ACHN (cell line): ENCODE measurements at places on chromosomes 1 and 21.

DNA sequence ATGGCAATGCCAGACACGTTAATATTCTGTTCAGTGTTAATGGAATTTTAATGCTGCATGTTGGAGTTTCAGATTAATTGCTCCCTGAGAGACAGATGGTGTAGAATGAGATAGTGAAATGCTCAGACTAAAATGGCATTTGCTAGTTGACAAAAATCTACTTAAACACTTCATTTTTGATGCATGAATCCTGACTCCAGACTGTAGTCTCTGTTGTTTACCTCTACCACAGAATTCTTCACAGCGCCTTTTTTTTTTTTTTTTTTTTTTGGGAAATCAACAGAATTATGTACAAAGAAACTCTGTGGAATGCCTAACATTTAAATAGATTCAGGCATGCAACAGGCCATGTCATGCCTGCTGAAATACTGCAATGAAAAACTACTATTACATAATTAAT is 111.3 kb downstream of the PLPPR5 start:
- no peak for DNase-seq

GRCh38 chr1:203065986-203066385 is 19.8 kb downstream of the MYOG start:
- no peak for DNase-seq

GRCh38 chr21:41640748-41641509 is 125.9 kb downstream of the RIPK4 start:
- no peak for DNase-seq

DNA sequence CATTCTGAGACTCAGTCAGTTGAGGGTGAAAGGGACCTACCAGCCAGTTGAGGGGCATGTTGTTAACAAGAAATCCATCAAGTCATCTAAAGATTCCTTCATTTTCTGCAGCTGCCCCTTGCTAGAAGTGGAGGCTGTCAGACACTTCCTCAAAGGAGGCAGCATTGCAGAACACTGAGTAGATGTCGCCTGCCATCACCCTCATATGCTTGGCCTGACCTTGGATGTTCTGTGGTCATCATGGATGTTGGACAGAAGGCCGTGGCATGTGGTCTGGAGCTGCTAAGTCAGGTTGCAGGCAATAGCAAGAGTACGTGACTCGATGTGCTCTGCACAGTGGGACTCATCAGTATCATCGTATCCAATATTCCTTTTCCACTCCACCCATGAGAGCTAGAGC is 70.6 kb downstream of the GATAD2B start:
- no peak for DNase-seq

DNA sequence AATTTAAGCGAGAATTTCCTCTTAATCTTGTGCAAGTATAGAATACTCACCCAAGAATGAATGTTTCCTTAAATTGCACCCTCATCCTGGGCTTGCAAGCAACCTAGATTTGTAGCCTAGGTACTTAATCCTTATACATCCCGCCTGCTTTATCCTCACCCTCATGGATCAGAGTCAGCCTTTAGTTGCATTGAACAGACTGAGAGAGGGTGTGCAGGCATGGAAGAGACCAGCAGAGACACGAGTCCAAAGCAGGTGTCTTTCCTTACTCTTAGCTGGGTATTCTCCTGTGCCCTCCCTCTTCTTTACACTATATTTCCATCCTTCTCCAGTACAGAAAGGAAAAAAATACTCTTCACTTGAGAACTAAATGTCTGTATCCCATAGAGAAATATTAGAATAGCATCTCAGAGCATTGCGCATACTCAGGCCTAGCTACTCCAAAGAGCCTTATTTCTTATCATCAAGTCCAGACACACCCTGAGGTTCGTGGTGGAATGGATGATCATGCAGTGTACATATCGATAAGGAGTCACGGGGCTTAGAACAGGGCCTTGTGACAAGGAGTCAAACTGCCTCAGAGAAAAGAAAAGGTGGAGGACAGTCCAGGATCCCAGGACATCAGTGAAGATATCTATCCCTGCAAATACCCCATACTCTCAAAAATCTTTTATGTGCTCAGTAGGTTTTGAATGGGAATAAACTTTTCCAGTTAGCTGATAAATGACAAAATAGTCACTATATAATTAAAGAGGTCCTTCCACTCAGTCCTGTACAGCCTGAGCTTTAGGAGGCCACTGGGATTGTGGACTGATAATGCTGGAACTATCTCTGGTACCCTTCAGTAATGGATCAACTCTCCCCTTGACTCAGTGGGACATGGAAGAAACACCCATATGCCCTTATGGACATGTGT is 297.9 kb downstream of the GRIK1 start:
- DNase-seq: no peak

DNA sequence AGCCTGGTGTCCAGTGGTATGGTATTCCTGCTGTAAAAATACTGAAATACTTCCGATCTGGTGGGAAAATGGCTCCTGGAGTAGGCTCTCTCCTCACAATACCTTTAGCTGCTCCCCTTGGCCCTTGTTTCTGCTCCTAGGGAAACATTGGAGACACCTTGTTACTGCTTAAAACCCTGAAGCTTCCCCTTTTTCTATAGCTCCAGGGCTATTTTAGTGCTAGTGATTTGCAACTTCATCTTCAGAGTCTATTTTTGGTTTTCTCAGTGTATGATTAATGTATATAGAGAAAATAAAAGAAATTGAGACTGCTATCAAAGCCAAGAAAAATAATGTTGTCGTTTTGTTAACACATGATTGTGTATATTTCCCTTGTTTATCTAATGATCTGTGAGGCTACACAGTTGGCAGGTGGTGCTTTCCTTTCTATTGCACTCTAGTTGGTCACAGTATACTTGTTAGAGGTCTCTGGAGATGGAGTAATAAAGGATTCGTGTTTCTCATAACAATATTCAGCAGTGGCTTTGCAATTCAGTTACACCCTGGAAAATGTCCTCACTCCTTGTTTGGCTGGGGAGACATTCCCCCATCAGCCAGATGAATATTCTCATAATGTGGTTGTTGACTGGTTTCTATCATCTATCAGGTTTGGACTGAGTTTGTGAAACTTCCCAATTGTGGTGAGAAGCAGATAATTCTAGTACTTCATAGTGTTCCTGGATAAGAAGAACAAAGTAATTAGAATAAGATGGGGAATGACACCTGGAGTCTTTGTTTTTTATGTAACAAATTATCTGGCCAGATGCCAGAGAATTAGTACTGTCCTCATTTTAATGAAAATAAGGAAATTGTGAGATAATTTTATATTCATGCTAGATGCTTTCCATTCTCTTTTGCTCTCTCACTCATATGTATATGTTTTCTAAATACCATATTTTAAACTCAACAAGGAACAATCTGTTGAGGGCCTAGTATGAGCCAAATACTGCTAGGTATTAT is 44.8 kb upstream of the CACYBP start:
- no peak for DNase-seq

GRCh38 chr21:41451753-41452676 is 26.0 kb downstream of the MX1 start:
- DNase-seq: no peak

DNA sequence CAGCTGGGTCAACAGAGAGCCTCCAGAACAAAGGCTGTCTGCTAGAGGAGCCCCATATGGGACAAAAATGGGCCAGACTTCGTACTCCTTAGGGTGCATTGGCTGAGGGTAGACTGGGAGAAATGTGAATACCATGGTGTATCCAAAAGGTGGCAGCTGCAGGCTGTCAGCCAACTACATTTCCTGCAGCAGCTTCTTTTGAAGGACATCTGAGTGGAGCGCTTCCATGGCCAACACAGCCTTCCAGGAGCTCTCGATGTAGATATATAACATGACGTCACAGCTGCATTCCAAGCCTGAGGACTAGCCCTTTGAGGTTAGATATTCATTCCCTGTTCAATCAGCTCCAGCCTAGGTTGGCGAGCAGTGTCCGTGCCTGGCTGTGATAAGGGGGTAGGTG is 107.7 kb downstream of the MAB21L3 start:
- DNase-seq: no peak

DNA sequence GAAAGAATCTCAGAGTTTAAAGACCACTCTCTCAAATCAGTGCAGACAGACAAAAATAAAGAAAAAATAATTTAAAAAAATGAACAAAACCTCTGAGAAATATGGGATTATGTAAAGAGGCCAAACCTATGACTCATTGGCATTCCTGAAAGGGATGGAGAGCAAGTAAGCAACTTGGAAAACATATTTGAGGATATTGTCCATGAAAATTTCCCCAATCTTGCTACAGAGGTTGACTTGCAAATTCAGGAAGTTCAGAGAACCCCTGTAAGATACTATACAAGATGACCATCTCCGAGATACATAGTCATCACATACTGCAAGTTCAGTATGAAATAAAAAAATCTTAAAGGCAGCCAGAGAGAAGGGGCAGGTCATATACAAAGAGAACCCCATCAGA is 43.7 kb upstream of the IVNS1ABP start:
- DNase-seq: no peak

DNA sequence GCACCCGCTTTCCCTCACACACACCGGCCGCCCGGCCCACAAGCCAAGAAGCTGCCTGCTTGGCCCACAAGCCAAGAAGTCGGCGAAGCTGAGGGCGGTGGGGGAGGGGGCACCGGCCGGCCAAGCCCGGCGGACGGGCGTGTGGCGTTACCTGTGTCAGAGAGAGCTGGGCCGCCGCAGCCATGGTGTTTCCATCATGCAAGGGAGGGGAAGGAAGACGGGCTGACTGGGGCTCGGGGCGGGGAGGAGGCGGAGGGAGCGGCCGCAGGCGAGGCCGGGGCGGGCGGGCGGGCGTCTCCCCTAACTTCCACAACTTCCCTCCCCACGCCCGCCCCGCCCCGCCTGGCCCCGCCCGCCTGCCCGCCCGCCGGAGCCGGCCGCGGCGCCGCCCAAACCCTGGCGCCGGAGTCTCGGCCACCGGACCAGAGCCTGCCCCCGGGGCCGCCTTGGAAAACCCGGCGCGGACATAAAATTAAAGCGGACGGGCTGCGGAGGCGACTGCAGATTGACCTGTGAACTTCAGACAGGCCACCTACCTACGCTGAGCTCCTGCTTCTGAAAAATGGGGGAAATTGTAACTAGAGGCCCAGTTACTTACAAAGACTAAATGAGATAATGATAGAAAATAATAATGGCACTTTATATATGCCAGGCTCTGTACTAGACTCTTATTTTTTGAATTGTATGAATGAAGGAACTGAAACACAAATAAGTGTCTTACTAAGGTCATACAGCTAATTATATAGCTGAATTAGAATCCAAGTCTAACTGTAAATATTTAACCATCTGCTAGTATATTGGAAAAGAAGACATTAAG is at the start of gene EPS15:
TSS of gene EPS15 (minus strand) at position 219 of the 817 bp plus-strand sequence. CDS start at position 184, 35 bp downstream.
- DNase-seq: peak; percentile 77

- no peak for DNase-seq
Observed at GRCh38 chr21:46243960-46244361, 15.4 kb upstream of the LSS start.

- no peak for DNase-seq
Observed at GRCh38 chr1:9715536-9716226, 64.2 kb downstream of the PIK3CD start.

GRCh38 chr1:5913078-5913845 is 79.0 kb downstream of the NPHP4 start:
- DNase-seq: no peak

GRCh38 chr1:19324665-19324990 is 12.5 kb downstream of the SLC66A1 start:
- no peak for DNase-seq

- DNase-seq: no peak
Observed at GRCh38 chr1:225962440-225962975, 21.5 kb upstream of the LEFTY2 start.

GRCh38 chr1:66397192-66397591 is 136.8 kb upstream of the SGIP1 start:
- no peak for DNase-seq

GRCh38 chr1:232992227-232992626 is 41.8 kb downstream of the NTPCR start:
- no peak for DNase-seq

- no peak for DNase-seq
Observed at GRCh38 chr1:109814223-109814622, 50.5 kb upstream of the EPS8L3 start.

- DNase-seq: no peak
Observed at GRCh38 chr1:41626146-41626545, 141.7 kb upstream of the EDN2 start.

- DNase-seq: no peak
Observed at GRCh38 chr1:14467112-14467511, 131.4 kb upstream of the KAZN start.

GRCh38 chr1:93878501-93878888 is 511 bp downstream of the DNTTIP2 start:
- DNase-seq: peak; percentile 31

GRCh38 chr21:38355992-38356781 is 99.4 kb downstream of the KCNJ15 start:
- peak; percentile 62 for DNase-seq

- no peak for DNase-seq
Observed at GRCh38 chr1:76281306-76281705, 206.8 kb downstream of the ST6GALNAC3 start.

DNA sequence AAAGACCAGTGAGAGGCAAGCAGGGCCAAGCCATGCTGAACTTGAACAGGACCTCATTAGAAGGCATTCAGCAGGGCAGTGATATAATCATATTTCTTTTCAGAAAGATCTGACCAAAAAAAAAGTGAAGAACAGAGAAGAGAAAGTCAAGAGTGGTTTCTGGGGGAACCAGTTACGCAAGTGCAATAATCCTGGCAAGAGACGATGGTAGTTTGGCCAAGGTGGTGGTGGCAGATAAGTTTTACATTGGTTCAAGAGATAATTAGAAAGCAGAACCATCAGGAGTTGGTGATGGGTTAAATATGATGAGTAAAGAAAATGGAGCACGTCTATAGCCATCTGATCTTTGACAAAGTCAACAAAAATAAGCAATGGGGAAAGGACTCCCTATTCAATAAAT is 54.3 kb downstream of the ZSWIM5 start:
- no peak for DNase-seq

DNA sequence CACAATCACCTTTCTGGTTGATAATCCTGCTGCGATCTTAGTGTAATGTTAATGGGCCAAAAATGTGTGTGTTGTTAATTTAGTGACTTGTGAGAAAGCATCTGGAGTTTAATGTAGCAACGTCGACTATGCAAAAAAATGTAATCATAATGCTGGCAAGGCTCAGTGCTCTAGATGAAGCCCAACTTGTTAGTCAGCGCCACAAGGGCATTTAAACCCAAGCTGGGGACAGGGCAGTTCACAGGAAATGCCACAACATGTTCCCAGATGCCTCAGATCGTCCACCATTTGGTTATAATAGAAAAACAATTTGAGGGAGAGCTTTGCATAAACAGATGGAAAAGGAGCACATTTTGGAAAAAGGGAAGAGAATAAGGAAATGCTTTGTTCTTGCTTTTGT is 585.4 kb upstream of the PLXNA2 start:
- DNase-seq: no peak

DNA sequence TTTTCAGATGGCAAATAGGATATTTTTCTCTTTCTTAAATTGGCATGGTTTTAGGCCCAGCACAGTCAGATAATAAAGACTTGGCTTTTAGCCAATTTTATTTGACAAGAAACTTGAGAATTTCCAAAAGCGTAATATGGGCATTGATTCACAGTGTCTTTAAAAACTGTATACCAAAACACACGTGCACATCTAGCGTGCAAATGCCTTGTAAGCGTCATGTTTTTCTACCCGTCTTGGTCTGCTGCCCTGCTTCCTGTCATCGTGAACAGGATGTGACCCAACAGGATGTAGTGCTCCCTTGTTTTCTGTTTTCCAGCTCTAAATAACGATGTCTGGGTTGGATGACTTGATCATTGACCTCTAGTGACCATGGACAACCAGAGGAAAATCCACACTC is 24.7 kb upstream of the SLC44A3 start:
- DNase-seq: no peak

GRCh38 chr1:18666317-18666920 is 35.8 kb downstream of the PAX7 start:
- DNase-seq: no peak

- peak; percentile 90 for DNase-seq
Observed at GRCh38 chr1:1019122-1019999, 559 bp upstream of the AGRN start.

- DNase-seq: peak; percentile 77
Observed at GRCh38 chr1:231393668-231394067, 28.4 kb downstream of the EGLN1 start.
